AG08395 (cell line): ENCODE measurements at places on chromosomes 7 and 10.

GRCh38 chr7:91408388-91409154 lies 144.3 kb downstream of the FZD1 start:
- DNase-seq = no peak

DNA sequence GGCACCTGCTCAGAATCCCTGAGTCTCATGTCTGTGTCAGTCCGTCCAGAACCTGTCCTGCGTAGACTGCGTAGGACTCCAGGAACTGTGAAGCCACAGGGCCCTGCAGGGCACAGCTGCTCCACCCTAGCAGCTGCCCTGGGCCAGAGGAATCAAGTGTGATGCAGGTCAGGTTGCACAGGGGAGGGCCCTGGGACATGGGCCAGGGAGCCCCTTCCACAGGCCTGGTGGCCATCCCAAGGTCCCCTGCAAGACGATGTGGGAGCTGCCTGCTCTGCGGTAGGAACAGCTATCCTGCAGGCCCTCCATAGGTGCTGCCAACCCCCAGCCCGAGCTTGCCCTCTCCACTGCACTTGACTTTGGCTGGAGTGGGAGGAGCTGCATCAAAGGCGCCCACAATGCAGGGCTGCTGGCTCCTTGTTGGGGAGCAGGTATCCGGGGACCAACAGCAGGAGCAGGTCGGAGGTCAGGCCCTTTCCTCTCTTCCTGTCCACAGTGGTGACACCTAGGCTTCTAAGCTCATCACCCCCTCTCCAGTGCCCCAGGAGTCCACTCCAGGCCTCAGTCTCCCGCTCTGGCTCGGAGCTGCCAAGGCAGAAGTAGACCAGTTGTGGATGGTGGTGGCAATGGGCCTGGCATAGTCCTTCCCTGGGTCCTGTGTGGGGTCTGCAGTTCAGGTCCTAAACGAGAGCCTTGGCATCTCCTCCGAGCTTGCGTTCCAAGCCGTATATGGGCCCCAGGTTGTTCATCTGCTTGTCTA lies 149.1 kb downstream of the MAPK8 start:
- DNase-seq = no peak

GRCh38 chr7:133633055-133633454 lies 380.2 kb downstream of the EXOC4 start:
- DNase-seq = peak; percentile 44

GRCh38 chr10:104589431-104589830 lies 51.7 kb upstream of the SORCS3 start:
- peak; percentile 36 for DNase-seq

GRCh38 chr10:91201213-91201996 lies 19.1 kb upstream of the PCGF5 start:
- DNase-seq = no peak

- DNase-seq = no peak
Measured at GRCh38 chr7:130369831-130370550, 10.3 kb upstream of the CPA1 start.

- DNase-seq = no peak
Measured at GRCh38 chr10:65110009-65110408, 1588.8 kb downstream of the REEP3 start.

DNA sequence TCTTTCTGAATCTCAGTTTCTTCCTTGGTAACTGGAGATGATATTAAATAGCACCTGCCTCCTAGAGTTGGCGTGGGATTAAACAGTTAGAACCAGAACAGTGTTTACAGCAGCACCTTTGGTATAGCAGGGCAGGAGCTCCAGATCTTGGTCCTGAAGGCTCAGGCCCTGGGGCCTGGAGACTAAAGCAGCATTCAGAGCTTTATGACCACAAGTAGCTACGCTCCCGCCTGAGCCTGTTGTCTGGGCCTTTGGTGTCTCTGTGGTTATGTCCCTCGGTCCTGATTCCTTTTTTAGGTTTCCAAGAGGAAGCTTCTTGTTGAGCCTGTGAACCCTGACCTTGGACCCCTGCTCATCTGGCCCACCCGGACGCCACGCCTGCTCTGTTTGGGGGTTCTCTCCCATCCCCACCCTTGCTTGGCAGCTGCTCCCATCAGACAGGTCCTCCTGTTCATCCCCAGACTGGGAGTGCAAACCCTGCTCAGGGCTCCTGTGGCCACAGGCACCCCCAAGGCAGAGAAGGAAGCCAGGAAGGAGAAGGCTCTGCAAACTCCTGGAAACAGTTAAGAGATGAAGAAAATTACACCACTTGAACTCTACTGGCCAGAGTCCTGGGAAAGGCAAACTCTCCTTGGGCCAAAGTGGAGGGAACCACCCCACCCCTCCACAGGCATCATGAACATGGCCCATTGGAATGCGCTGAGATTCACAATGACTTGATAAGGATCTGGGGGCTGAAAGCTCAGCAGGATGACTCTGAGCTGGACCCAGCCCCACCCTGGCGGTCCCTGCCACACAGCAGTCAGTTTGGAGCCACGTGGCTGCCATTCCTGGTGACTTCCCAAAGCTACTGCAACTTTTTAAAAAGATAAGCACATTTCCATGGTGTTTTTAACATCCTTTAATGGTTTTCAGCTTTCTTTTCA lies 50.1 kb upstream of the TMEM72 start:
- DNase-seq = peak; percentile 90

- no peak for DNase-seq
Measured at GRCh38 chr10:31926160-31926559, 2.5 kb downstream of the ARHGAP12 start.

GRCh38 chr7:142603870-142604448 lies 145.3 kb upstream of the PRSS1 start:
- DNase-seq = peak; percentile 53

- DNase-seq = peak; percentile 86
Measured at GRCh38 chr7:142583446-142583845, 165.8 kb upstream of the PRSS1 start.

DNA sequence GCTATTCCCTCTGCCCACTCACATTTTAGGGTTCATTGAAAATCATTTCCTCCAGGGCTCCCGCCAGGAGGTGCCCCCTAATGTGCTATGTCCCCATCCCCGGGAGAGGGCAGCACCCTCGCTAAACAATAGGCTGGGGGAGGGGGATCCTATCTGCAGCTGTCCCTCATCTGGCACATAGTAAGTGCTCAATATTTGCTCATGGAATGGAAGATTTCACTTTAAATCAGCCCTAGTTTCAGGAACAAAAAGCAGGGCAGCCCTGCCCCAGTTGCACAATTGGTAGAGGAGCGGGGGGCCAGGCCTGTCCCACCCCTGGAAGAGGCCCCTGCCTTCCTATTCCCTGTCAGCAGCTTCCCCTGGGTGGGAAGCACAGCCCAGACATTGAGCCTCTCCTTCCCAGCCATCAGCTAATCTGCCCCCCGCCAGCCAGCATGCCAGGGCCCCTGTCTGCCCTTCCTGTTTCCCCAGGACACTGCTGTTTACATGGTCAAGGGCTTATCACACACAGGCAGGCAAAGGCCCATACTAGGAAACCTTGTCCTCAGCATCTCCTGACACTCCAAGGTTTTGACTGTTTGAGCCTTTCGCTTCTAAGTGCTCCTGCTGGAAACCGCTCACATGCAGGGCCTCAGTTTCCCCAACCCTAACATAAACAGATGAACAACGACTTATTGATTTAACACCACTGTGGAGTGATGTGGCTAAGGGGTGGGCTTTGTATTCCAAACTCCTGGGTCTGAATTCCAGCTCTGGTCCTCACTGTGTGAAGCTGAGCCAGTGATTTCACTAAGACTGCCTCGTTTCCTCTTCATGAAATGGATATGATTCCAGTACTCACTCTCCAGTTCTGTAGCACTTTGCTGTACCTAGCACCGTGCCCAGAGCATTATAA lies 130.7 kb upstream of the ZMIZ1 start:
- no peak for DNase-seq

DNA sequence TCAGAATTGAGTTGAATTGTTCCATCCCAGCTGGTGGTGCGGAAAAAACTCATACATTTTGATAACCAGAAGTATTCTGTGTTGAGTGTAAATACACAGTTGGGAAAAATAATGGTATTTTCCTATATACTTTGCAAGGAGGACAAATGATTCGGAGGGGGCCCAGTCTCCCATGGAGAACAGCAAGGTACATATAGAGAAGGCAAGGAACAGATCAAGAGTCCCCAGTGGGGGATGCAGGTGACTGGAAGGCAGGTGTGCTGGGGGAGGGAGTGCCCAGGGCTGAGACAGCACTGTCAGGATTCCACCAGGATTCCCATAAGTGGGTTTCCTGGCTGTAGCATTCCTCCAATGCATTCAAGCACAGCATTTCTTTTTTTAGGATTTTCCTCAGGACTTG lies 10.8 kb upstream of the ADCY1 start:
- DNase-seq = no peak

DNA sequence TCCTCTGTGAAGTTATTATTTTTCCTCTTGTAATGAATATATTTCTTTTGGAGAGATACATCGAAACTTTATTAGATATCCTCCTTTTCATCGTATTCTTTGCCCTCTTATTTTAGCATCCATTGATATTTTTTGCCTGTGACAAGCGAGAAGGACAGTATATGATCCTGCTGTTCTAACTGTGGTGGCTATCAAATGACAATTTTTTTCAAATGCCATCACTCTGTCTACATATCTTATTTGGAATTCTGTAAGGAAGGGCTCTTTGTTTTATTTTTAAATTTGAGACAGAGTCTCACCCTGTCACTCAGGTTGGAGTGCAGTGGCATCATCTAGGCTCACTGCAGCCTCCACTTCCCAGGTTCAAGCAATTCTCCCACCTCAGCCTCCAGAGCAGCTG lies 128.5 kb downstream of the LYZL1 start:
- no peak for DNase-seq

DNA sequence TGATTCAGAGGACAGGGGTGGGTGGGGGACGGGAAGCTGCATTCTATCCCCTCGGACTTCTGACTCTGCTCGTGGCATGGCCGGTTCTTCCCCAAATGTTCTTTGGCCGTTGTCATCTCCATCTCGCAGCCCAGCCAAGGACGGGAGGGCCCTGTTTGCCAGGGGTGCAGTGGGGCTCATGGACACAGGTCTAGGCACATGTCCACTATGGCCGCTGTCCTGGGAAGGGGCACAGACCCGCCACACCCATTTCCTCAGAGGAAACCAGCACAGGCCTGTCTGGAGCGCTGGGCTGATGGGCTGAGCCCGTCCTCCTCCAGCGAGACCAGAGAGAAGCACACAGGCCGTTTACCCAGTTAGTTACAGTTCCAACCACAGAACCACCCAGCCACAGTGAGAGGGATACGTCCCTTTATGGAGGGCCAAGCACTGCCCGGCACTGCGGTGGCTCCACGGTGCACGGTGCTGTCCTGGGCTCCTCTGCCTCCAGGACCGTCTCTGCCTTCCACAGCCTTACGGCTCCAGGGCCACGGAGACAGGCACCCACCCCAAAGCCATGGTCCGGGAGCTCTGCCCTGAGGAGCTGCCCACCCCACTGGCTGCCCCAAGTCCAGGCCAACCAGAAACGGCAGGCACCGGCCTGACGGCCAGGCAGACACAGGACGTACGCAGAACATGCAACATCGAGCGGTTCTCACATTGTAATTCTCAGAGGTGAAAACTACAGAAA lies 20.2 kb downstream of the DPYSL4 start:
- no peak for DNase-seq

- DNase-seq = no peak
Measured at GRCh38 chr10:102286216-102286615, 40.9 kb downstream of the GBF1 start.

DNA sequence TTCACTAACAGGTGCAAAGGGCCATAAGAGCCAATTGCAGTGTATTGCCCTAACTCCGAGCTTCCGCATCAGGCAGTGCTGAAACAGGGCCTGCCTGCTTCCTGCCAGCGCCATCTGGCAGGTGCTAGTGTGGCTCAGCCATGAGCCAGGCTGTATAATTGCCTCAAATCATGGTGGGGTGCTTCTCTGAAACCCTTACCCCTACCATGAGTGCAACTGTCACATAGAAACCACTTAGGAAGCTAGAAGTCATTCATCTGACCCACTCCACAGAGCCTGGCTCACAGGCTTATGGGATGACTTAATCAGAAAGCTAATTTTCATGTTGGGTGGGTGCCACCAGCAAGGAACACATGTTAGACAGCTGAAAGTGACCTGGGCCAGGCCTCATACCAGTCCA lies 133.3 kb upstream of the LAMB4 start:
- no peak for DNase-seq

- DNase-seq = no peak
Measured at GRCh38 chr10:132040046-132040445, 25.7 kb upstream of the JAKMIP3 start.
